ENCODE measurements at places on chromosomes 4 and X.
A peak's percentile ranks its signal among the peaks of the same experiment; 100 is the strongest.

- DNase-seq = peak; percentile 23
Measured at GRCh38 chr4:24980064-24980690, 50.6 kb downstream of the LGI2 start.

GRCh38 chrX:34884817-34885216 lies 57.8 kb upstream of the FAM47B start:
- no peak for DNase-seq

DNA sequence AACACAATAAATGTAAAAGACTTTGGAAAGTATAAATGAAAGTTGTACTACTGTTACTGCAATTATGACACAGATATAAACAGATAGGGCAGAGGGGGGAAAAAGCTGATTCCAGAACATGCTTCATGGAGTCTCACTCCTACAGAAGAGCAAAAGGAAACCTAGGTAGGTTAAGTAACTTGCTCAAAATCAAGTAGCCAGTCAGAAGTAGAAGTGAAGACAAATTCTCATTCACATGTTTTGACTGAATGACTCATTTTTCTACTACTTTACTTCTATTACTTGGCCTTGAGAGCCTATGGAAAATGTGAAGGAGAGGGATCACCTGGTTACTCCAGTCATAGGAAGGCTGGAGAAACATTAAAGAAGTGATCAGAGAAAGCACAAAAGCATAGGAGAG lies 23.6 kb upstream of the RASGEF1B start:
- no peak for DNase-seq

DNA sequence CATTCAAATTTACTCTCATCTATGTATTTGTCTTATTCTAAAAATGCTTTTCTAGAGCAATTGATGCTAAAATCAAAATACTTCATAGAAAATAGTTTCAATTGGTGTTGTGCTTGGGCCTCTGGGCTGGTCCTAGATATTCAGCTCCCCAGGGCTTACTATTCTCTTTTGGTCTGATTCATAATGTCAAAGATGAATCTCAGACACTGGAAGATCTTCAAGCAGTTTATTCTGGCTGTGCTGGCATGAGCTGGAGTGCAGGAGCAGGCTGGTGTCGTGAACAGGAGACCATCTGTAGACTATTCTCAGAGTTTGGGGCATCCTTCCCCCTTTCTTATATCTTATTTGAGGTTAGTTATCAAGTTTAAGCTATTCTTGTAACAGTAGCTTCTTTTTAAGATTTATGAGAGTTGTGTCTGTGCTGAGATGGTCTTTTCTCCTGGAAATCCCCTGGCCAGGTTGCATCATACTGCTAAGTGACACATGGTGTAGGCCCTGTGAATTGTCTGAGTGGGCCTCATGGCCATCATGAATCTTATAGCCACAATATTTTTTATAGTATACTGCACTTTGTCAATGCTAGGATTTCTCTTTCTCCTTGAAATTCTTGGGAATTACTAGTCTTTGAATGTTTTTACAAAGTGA lies 1624.0 kb upstream of the IGFBP7 start:
- DNase-seq = no peak

DNA sequence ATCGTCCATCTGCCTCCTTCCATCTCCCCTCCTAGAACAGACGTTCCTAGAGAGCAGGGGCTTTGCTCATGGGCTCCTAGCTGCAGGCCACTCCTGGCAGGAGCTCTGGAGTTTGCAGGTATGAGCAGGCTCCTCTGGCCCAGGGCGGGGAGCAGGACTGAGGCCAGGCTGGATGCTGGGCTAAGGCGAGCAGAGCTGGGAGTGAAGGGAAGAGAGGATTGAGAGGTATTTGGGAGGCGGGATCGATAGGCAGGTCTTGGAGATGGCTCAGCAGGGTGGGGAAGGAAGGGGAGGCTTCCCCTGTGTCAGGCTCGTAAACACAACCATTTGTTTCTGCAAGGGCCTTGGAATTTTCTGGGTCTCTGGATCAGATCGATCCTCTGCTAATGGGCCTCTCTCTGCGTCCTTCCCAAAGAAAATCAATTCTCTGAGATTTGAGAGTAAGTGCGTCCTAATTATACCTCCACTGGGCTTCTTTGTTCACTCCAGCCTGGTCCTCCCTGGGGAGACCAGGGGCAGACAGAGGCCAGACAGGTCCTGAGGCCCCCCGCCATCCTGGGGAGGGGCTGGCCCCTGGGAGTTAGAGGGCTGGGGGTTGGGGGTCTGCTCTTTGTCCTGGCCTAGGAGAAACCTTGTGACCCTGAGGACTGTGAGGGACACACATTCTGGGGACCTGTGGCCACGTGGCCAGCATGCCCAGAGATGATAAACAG lies 94.8 kb upstream of the PSAPL1 start:
- DNase-seq = no peak

GRCh38 chr4:47838445-47838844 lies 578 bp upstream of the CORIN start:
- DNase-seq = no peak

DNA sequence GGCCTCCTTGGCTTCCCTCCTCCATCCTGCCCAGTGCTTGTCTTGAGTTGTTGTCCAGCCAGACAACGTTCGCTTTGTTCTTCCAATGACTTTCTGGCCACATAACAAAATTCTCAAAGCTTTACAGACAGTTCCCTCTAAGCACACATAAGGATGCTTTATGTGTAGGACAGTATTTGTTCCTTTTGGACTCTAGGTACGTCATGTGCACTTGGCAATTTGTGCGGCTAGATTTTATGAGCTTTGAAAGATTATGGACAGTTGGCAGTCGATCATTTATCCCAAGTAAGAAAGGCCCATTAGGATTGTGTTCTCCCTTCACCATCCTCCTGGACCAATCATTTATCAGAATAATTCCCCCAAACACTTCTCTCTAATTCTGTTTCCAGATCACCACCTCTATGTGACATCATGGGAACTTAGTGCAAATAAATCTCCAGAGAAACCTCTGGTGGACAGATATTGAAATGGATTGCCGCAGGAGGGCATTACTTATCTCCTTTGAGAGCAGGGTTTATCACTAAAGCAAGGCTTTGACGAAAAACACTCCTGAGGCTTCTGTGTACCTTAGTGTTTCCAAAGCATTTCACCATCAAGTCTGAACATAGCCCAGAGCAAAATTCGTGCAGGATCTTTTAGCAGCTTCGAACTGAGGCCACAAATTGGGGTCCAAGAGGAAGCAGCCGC lies 77.4 kb upstream of the BMPR1B start:
- DNase-seq = no peak

- DNase-seq = no peak
Measured at GRCh38 chr4:650951-651883, 22.9 kb downstream of the ATP5ME start.

- DNase-seq = no peak
Measured at GRCh38 chr4:39525822-39526690, 1.2 kb downstream of the UGDH start.

- no peak for DNase-seq
Measured at GRCh38 chr4:185838104-185838452, 26.1 kb upstream of the SORBS2 start.

DNA sequence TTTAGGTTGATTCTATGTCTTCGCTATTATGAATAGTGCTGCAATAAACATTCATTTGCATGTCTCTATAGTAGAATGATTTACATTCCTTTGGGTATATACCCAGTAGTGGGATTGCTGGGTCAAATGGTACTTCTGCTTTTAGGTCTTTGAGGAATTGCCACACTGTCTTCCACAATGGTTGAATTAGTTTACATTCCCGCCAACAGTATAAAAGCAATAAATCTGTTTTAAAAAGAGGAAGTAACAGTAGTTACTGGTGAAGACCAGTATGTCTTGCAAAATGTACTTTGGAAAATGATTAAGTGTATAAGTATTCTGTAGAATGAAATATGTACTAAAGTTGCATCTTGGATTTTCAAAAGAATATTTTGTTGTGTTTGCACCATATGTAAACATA lies 77.3 kb downstream of the SHROOM4 start:
- DNase-seq = no peak

Measured in hypothalamus (tissue), 51 donors.